ENCODE measurements at places on chromosomes 5 and 9.

DNA sequence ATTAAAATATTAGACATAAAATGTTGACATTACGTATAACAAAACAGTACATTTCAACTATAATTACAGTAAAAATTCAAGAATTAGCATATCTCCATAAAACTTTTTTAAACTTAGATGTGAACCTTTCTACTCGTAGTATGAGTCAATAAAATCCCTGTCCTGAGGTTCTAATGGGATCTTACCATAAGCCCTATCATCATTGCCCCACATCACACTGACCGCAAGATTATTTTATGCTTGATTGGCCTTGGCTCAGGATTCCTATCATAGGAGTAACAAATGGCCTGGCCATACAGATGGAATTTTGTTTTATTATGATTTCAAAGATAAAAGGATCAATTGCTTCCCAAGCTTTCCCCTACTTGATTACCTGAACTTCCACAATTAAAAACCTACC lies 238.3 kb downstream of the MEF2C start:
- no peak for DNase-seq

DNA sequence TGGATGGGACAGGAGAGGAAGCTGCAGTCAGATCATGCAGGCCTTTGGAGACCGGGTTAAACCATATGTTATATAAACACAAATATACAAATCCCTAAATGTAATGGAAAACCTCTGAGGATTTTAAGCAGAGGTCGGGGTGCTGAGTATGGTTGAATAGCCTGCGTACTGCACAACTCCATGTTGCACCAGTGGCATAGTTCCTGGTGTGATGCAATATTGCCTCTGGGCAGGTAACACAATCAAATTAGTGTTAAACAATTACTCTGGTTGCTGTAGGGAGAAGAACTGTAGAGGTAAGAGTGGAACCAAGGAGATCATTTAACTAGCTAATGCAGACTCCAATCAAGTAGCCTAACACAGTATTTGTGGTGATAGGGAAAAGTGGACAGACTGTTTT lies 21.3 kb upstream of the RNF145 start:
- no peak for DNase-seq

DNA sequence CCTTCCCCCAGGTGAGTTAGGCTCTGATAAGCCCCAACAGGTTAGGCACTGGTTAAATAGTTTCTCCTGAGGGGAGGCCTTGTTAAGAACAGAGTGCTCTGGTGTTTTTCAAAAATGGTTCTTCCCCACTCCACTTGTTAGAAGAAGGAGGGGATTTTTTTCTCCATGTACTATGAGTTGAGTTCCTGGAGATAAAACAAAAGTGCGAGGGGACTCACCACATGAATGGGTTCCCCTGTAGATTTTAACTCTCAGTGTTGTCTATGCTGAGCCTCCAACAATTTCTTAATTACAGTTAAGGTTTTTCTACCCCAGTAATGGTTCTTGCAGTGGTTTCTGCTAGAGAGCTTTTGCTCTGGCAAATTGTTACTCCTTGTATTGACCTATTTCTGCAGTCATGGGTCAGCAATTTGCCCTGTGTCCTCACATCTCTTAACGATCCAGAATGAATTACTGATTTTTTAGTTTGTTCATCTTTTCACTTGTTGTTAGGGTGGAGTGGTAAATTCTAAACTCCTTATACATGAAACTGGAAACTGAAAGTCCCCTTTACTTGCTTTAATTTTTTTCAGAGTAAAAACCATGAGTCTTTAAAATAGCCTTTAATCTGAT lies 44.4 kb downstream of the SCAMP1 start:
- no peak for DNase-seq

DNA sequence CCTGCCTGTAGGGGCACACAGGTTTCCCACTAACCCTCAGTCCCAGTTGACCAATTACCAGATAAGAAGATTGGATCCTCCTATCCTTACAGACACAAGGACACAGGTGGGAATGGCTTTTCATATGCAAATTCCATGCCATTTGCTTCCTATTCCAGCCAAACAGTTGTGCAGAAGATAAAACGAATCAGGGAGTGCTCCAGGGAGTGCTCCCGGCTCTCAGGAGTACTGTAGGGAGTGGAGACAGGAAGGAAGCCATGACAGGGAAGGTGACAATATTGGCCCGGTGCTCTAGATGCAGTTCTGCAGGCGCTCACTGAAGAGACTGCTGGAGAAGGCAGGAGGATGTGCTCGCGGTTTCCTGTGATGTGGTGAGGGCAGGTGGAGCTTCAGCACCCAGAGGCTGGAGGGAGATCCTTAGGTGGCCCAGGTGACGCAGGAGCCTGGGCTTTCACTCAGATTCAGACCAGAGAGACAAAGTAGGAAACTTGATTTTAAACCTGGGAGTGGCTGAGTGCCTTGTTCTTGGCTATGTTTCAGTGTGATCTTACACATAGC lies 260.0 kb downstream of the AUH start:
- DNase-seq: peak; percentile 94

GRCh38 chr5:143341807-143342570 lies 61.5 kb downstream of the NR3C1 start:
- DNase-seq: peak; percentile 27

DNA sequence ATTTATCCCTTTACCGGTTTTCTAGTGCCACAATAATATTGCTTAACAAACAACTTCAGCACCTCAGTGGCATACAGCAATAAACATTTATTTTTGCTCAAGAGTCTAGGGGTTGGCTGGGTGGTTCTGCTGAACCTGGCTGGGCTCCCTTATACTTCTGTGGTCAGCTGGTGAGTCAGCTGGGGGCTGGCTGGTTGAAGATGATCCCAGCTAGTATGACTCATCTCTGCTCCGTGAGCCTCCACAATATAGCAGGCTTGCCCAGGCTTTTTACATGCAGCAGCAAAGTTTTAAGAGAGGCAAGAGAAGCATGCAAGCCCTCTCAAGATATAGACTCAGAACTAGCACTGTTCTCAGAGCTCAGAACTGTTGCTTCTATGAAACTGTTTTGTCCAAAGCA lies 523.5 kb upstream of the CLINT1 start:
- no peak for DNase-seq

DNA sequence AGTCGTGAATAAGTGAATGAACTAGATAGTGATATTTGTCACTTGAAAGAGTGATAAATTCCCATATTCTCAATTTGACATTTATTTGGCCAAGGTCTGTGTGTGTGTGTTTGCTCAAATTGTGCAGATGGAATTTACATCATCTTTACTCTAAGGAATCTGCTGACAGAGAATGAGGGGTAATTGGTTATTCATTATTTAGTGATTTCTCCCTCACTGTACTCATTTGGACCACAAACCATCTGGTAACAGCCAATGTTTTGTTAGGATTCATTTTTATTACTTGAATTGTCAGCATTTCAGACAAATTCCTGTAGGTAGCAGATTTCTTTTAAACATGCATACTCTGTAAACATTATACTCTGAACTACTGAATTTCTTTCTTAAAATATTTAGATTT lies 15.6 kb downstream of the VCAN start:
- DNase-seq: no peak

GRCh38 chr5:134543820-134544614 lies 18.5 kb downstream of the JADE2 start:
- peak; percentile 53 for DNase-seq

- DNase-seq: no peak
These were observed 78.3 kb downstream of the TNC start for GRCh38 chr9:115039516-115040120.

- DNase-seq: no peak
These were observed 16.1 kb downstream of the NIPSNAP3B start for GRCh38 chr9:104779946-104780535.

DNA sequence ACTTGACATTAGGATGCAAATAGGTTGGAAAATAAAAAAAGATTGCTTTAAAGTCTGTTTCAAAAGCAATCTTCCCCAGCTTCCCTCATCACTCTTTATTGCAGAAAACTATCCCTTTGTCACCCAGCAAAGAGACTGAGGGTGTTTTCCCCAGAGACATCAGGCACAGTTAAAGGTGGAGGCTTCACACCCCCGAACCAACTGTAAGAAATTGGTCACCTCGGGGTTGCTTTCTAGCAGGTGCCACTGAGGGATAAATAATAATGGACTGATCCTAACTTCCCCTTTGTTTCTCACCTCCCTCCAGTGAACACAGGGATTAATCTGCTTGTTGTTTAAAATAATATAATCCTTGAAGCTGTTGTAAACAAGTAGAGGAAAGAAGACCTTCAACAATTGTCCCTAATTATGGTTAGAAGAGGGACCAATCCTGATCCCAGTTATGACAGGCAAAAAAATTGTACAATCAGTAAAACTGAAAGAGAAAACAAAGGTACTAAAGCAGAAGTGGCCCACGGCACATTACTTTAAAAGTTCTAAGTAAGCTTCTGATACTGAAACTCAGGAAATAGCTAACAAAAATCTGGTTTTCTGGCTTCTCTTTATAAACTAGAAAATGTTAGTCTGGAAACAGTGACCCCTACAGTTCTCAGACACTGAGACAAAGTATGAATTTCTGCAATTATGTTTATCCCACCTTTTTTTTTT lies 6.6 kb upstream of the PCSK1 start:
- DNase-seq: no peak

GRCh38 chr9:14272927-14273528 lies 40.9 kb downstream of the NFIB start:
- no peak for DNase-seq

- DNase-seq: no peak
These were observed 6.5 kb downstream of the TNPO1 start for GRCh38 chr5:72822944-72823343.

GRCh38 chr5:161009817-161010216 lies 157.8 kb upstream of the ATP10B start:
- DNase-seq: no peak

DNA sequence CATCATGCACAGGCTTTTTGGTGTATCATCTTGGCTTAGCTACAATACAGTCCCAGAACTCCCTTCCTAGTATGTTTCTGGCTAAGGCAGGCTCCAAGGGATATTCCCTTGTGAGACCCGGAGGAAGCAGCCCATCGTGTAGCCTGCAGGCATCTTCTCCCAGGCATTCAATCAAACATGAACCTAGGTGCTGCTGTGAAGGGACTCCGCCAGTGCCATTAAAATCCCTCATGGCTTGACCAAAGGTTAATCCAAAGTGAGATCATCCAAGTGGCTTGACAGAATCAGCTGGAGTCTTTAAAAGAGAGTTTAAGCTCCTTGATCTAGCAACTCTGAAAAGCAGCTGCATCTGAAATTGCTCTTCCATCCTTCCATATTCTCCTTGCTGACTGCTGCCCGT lies 333.9 kb downstream of the DIRAS2 start:
- no peak for DNase-seq

- DNase-seq: no peak
These were observed 42.8 kb downstream of the NRG2 start for GRCh38 chr5:140000332-140000731.

GRCh38 chr5:132825033-132825833 lies 5.2 kb downstream of the SHROOM1 start:
- no peak for DNase-seq

DNA sequence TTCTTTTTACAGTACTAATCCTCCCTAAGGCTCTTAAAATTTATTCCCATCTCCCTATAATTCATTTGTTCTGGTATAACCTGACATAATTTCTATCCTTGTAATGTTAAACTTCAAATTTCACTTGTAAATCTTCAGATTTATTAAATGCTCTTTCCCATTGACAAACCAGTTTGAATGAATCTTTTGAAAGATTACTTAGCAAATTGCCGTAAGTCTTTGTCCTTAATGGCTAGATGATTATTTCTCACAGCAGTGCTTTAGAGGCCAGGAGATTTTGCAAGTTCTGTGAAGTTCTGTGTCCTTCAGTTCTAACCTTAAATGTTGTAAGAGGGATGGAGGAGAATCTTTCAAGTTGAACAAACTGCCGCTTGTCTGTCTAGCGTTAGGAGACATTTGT lies 4.2 kb downstream of the SLC44A1 start:
- DNase-seq: no peak

GRCh38 chr5:159184858-159185381 lies 24.4 kb downstream of the RNF145 start:
- no peak for DNase-seq

DNA sequence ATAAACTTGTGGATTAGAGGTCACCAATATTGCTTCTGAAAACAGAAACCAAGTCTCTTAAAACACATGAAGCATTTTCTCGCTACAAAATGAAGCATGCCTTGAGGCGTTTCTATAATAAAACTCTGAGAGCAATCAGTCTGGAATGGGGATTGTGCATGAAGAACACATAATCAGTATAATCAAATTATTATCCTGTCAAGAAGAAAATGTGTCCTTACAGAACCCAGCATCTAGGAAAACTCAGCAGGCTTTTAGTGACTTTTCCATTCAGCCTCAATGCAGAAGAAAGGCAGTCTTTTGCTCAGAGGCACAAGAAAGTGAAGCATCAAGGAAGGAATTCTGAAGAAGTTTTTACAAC lies 121.9 kb downstream of the CDH18 start:
- DNase-seq: no peak

DNA sequence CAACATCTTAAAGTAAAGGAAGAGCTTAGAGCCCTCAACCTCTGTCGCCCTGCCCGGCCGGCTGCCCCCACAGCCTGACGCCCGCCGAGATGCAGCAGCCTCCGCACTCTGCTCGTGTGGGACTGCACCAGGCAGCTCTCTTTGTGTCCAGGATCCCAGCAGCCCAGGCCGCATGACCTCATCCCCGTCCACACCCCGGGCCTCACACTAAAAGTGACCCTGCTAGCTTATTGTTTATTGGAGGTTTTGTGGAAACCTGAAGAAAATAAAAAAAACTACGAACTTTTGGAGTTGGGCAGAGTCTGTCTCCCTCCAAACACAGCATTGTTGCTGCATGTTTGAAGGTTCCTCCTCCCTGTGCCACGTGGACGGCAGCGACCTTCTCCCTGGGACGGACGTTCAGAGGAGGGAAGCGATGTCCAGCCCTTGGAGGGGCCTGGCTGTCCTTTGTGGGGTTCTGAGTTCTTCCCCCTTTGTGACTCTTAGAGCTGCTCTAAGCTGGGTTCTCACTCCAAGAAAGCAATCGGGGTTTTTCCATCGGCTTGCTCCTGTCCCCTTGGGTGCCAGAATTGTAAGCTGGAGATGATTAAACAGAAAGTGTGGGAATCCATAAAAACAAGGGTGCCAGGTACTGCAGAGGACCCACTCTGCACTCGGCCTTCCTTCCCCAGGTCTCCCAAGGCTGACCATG lies 103.5 kb upstream of the COL5A1 start:
- no peak for DNase-seq

DNA sequence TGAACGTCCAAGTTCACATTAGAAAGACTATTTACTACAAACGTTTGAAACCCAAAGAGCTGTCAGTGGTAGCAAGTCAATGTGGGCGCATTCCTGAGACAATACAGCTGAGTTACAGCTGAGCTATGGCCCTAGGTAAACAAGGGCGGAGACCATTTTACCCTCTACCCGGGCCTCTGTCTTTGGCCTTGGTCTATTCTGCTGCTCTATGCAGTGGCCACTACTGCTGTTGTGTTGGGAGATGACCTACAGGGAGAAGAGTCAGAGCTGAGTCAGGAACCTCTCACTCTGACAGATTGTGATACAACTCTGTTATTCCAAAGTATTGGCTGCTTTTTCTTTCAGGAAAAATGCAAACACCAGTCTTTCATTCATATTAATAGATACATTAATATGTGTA lies 700.6 kb downstream of the SEMA5A start:
- no peak for DNase-seq

DNA sequence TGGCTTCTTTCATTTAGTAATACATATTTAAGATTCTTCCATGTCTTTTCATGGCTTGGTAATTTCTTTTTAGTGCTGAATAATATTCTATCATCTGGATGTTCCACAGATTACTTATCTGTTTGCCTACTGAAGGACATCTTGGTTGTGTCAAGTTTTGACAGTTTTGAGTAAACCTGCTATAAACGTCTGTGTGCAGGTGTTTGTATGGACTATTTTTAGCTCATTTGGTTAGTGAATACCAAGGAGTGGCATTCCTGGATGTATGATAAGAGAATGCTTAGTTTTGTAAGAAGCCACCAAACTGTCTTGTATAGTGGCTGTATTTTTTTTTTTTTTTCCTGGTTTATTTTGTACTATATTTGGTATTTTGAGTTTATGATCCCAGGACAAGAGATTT lies 38.4 kb downstream of the PRRC1 start:
- DNase-seq: no peak
